SW 1271 (cell line): ENCODE measurements at places on chromosomes 3 and 15.

DNA sequence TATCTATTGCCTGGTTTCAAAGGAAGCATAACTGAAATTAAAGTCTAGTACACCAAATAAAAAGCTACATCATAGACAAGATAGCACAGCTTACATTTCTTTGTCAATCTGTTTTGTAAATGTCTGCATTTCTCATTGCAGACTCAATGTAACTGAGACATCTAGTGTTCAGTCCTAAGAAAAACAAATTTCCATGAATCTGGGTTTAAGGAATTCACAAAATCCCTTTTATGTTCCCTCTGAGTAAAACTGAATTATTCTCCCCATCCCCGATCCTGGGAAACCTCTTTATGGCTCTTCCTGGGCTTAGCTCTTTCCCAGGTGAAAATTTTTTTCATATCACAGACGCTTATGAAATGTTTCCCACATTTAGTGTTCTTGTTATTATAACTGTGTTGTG, 21.6 kb upstream of the RASA2 start:
- no peak for DNase-seq

DNA sequence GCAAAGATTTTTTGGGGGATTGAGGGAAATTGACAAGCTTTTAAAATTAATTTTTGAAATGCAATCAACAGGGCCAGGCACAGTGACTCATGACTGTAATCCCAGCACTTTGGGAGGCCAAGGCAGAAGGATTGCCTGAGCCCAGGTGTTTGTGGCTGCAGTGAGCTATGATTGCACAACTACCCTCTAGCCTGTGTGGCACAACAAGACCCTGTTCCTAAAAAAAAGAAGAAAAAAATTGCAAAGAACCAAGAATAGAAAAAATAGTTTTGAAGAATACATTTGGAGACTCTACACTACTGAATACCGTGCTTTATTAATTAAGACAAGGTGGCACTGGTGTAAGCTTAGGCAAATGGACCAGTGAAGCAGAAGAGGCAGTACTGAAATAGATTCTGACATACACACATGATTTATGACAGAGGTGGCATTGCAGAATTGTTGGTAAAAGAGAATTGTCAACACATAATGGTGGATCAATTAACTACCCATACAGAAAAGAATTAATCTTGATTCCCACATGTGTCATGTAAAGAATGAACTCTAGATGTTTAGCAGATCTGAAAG, 443.3 kb upstream of the ATP11B start:
- no peak for DNase-seq

DNA sequence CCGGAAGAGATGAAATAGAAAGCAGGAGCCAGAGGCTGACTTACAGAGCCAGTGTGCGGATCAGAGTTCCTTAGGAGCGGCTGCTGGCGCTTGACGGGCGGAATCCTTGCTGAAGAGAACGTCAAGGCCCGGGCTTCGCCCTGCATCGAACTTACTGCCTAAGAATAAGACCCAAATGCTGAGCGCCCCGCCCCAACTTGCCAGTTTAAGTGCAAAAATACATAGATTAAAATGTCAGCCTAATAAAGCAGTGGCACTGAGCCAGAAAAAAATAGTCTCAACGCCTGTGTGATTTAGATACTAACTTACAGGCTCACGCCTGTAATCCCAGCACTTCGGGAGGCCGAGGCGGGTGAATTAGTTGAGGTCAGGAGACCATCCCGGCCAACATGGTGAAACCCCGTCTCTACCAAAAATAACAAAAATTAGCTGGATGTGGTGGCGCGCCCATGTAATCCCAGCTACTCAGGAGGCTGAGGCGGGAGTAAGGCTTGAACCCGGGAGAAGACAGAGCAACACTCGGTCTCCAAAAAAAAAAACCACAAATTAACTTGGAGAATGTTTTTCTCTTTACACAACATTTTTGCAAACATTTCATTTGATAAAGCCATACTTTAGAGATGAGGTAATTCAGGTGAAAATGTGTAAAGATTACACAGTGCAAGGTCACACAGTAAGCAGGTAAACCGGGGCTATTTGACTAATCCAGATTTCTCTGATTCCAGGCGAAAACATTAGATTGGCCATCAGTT, 1.2 kb upstream of the UBP1 start:
- DNase-seq = no peak

- DNase-seq = no peak
Observed at GRCh38 chr3:45049807-45050206, 23.7 kb downstream of the CLEC3B start.

GRCh38 chr15:57395292-57395691, 19.0 kb downstream of the CGNL1 start:
- DNase-seq = no peak

DNA sequence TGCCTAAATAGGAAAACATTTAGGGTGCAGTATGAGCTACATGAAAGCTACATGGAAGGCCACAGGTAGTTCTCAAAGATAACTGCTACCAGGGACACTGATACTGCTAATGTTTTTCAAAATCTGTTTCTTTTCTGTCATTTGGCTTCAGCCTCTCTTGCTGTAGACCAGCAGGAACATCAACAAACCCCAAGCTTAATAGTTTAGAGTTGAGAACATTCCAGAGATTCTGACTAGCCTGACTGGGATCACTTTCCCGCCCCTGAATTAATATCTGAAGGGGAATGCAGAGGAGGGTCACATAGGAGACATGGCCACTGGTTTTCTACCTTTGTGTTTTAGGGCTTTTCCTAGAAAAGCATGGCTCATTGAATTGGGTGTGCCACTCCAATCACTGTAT, 16.9 kb upstream of the C3orf38 start:
- no peak for DNase-seq

DNA sequence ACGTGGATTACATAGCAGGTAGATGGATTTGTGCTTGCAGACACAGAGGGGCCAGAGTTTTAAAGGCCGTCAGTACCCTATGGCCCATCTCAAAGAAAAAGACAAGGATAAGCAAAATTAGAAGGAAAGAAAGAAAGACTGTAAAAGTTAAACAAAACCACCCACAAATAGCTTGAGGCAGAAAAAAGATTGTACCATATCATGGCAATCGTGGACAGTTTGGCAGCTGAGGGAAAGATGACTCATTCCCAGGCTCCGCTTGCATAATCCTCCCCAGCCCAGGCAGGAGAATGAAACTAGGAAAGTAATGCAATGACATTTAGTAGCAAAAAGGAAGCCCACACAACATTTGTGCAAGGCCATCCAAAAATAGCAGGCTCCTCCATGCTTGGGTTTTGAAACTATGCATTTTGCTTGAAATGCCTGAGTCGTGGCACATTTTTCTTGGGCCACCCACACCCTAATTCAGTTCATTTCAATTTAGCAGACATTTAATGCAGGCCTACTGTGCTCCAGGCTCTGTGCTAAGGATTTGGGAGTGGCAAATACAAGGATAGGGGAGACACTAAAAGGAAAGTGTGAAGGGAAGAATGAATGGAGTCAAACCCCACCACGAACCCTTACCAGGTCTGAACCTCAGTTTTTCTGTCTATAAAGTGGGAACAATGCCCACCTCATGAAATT, 40.9 kb upstream of the SMAD3 start:
- peak; percentile 65 for DNase-seq

DNA sequence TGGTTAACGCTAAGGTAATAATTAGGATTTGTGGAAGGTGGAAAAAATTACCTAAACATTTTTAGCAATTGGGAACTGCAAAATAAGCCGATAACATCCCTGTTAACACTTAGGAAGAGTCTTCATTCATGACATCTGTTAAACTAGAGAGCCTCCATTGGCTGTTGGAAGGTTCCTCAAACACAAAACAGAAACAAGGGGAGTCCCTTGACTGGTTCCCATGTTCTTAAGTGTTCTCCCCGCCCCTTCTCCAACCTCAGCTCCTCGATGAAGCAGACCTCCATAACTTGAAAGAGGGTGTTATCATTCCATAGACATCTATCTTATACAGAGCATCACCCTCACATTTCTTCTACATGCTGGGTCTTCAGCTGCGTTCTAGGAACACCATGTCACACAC, 2.5 kb downstream of the SLC22A13 start:
- DNase-seq = no peak

- DNase-seq = no peak
Observed at GRCh38 chr3:127735767-127736693, 63.3 kb downstream of the ABTB1 start.

DNA sequence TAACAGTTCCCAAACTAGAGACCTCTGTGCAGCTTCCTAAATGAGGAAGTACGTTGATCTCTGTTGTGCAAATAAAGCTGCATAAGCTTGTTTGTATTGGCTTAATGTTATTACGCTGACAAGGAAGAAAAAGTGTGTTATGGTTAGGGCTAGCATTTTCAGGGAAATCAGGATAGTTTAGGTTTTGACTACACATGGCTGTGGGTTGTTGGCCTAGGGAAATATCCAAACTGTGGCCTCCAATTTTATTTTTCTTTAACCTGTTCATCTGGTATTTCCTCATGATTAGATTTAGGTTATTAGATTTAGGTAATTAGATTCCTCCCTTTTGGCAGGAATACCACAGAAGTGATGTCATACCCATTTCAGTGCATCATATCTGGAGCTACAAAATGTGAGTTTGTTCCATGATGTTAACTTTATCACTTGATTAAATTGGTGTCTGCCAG, 8.7 kb upstream of the MCCC1 start:
- no peak for DNase-seq

- peak; percentile 71 for DNase-seq
Observed at GRCh38 chr15:42890161-42890913, 30.2 kb downstream of the TTBK2 start.

- DNase-seq = no peak
Observed at GRCh38 chr15:57777003-57777402, 70.5 kb downstream of the POLR2M start.

- DNase-seq = no peak
Observed at GRCh38 chr3:79215286-79215685, 552.5 kb downstream of the ROBO1 start.

DNA sequence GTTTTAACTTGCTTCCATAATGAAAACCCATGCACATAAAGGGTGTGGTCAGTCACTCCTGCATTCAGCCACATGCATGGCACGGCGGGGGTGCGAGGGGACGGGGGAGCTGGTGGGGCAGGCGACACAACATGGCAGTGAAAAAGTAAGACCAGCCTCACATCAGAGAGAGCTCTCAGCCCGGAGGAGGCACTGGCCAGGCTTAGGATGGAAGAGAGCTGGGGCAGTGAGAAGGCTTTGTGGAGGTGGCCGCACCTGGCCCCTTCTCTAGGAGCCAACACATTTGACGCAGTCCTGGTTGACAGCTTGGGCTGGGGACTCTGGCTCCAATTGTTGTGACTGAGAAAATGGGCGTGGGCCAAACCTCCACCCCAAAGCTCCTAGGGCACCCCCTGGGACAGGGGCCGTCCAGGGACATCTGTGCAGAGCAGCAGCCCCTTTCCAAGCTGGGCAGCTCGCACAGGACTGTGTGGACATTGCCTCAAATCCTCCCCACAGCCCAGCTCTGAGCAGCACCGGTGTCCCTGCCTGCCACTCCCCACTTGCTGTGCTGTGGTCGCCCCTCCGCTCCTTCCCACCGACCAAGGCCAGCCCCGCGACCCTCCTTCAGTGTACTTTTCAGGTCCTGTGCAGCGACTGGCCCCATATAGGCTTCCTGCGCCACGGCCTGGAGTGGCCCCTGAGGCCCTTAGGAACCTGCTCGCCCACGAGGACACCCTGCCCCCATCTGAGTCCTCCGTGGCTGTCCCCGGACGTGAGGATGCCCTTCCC, 126.0 kb upstream of the IQSEC1 start:
- no peak for DNase-seq

- peak; percentile 71 for DNase-seq
Observed at GRCh38 chr3:190038050-190038933, 82.4 kb downstream of the P3H2 start.

DNA sequence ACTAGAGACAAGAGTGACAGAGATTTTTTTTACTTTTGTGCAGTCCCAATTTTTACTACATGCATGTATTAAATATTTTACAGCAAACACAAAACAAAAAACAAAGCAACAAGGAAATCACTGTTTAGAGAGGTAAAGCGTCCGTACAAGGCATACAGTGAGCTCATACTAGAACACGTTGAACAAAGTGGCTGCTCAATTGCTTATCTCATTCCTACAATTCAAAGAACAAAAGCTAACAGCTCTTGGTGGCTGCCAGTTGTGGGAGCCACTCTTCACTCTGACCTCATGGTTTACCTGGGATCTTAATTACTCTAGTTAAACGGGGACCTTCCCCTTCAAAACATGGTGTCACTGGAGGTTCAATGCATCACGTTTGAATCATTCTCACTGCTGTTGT, 7.6 kb upstream of the ARHGEF26 start:
- DNase-seq = no peak

- DNase-seq = peak; percentile 54
Observed at GRCh38 chr3:114179575-114179974, 723 bp upstream of the DRD3 start.

GRCh38 chr3:128553560-128553959, 60.6 kb upstream of the GATA2 start:
- DNase-seq = no peak

DNA sequence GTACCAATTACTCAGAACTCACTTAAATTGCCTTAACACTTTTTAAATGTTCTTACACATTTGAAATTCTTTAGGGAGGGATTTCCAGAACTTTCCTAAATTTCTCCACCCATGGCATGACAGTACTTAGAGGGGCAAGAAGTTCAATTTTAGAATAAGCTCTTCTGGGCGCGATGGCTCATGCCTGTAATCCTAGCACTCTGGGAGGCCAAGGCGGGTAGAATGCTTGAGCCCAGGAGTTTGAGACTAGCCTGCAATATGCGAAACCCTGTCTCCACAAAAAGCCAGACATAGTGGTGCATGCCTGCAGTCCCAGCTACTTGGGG, 10.6 kb downstream of the FAM131A start:
- DNase-seq = no peak

- DNase-seq = no peak
Observed at GRCh38 chr15:70180186-70180875, 82.6 kb upstream of the TLE3 start.
